Pons (tissue), 1 donor: ENCODE measurements at places on chromosomes 3 and 15.

- DNase-seq: no peak
These were observed 56.3 kb downstream of the PPARG start for GRCh38 chr3:12345141-12345561.

DNA sequence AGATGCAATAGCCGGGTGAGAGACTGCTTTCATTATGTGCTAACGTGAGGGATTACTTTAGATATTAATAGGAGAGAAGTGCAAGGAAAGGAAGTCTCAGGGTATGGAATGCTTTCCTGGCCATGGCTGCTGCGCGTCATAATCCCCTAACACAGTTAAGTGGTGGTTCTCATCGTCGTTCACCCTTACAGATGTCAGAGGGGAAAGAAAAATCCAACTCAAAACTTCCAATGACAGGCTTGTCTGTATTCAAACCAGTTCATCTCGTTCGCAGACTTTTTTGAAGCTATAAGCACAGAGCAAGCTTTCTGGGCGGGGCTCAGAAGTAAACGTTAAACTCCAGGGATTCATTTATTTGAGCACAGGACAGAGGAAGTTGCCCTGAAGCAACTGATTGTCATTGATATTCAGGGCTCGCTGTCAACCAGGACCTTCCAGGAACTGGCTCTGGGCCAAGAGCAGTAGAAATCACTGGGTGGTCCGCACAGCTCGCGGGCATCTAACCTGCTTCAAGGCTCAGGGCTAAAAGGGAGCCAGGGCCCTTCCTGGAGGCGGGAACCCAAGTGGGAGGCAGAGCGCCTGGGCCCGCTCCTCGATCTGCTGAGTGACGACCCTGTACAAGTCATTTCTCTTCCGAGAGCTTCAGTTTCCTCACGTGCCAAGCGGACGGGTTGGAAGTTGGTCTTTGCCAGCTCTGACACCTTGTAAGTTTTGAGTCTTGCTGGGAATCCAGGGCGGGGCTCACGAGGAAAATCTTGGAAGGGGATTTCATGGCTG is 1.1 kb upstream of the LPP start:
- DNase-seq: no peak

DNA sequence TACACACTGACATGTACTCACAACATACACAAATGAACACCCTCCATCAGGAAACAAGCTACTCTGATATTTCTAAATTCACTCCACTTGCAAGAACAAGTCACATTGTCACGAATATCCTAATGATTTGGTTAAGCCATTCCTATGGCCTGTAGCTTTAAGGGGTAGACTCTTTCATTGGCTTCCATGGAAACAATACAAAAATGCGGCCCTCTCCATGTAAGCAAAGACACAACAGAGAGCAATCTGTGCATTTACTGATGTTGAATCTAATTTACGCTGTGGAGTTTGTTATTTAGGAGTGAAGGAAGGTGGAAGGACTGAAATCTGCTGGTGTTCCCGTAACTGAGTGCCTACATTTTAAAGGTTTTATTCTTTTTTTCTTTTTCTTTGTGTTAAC is 114.5 kb downstream of the FMN1 start:
- no peak for DNase-seq

DNA sequence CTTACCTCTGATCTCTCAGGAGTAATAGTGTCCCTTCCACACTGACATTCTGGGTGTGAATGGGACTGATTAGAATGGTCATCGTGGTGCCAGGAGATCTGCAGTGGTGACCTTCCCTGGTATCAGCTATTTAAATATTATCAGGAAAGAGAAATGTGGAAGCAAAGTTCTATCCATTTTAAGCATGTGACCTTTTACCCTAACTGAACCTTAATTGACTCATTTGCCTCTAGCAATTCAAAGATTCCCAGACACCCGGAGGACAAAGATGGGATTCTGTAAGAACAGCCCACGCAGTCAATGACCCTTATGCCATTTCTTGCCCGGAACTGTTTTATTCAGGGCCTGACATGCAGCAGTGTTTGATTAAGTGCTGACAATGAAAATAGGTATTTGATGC is 10.3 kb downstream of the LIPC start:
- no peak for DNase-seq

GRCh38 chr3:143433787-143434378 is 314.3 kb downstream of the CHST2 start:
- DNase-seq: no peak

GRCh38 chr15:78034495-78035191 is 42.9 kb downstream of the TBC1D2B start:
- DNase-seq: no peak
